ENCODE measurements at places on chromosomes 3 and 15.

GRCh38 chr15:32867313-32867626 is 149.5 kb downstream of the GREM1 start:
- DNase-seq, result no peak

- no peak for DNase-seq
These were observed 10.9 kb downstream of the MYL3 start for GRCh38 chr3:46852334-46852720.

DNA sequence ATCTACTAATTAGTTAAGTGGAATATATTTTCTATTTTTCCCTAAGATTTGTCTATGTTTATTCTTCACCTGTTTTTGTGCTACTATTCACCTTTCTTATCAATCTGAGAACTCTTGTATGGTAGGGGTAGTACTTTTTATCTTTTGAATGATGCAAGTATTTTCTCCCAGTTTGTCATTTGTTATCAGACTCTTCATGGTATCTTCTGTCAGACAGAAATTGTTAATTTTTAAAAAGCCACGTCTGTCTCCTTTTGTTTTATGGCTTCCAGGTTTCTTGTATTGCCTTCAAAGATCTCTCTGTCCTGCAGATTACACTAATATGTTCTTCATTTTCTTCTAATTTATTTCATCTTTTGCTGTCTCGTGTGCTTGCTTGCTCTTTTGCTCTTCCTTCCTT is 184.3 kb downstream of the PCCB start:
- no peak for DNase-seq

- no peak for DNase-seq
These were observed 182.9 kb downstream of the IL5RA start for GRCh38 chr3:2927259-2927658.

DNA sequence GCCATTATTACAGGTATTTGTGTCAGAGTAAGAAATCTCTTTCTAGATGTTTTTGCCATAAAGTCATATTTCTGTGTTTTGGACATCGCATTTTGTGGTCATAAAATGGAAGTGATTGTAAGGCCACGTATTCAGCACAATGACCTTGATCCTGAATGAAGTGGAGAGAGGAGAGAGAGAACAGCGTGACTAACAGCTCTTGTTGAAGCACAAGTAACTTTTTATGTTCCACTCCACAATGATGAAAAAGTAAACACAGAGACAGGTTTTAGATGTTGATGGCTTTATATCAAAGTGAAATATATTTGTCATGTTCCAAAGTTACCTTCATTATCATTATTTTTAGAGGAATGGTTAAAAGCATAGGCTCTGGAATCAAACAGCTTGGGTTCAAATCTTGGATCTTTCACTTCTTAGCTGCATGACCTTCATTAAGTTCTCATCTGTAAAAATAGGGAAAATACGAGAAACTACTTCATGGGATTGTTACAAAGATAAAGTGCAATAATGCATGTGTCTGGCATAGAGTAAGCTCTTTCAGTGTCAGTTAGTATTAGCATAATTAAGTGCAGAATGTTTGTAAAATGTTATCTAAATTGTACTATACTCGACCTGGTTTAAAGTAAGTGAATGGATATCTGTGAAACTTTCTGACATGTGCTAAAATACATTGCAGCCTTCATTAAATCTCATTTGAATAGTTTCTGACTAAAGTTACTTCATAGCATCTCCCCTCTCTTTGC is 341.5 kb upstream of the DNAJC19 start:
- DNase-seq, result no peak

DNA sequence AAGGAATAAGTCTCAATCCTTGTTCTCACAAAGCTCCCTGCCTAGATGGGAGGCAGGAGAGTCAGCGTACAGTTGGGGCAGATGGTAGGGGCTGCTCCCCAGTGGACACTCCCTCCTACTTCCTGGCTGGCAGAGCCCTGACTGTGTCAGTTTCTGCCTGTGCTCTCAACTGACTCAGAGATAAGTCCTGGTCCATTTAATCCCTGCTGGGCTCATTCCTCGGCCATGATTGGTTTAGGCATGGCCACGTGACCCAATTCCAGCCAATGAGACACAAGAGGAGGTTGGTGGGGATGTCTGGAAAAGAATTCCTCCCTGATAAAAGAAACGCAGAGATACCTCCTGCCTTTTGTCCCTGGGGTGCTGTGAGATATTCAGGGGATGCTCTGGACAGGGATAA is 118.1 kb upstream of the SLC6A11 start:
- no peak for DNase-seq

- no peak for DNase-seq
These were observed 213.2 kb downstream of the XXYLT1 start for GRCh38 chr3:195057716-195058115.

GRCh38 chr3:156038869-156039268 is 81.5 kb upstream of the KCNAB1 start:
- no peak for DNase-seq

DNA sequence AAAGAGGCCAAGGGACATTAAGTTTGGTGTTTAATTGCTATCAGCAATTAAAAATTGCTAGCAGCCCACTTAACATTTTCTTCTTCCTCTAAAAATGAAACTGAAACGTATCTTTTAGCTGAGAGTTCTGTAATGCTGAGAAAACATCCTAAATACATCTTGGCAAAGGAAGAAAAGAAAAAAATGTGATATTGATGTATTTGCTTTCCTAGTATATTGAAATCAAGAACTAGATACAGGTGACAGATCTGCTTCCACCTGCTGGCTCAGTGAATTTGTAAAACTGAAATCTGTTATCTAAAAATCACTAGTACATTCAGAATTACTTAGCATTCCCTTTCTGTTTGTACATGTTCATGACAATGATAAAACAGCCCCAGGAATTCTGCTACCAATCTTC is 283.2 kb downstream of the ZBTB20 start:
- no peak for DNase-seq

DNA sequence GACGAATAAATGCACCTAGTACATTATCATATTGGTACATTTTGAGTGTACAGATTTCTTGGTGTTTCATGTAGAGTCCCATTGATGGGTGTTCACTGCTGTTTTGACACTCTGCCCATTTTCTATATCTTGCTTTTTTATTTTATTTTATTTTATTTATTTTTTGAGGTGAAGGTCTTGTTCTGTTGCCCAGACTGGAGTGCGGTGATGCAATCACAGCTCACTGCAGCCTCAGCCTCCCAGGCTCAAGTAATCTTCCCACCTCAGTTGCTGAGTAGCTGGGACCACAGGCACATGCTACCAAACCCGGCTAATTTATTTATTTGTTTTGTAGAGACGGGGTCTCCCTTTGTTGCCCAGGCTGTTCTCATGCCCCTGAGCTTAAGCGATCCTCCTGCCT is 44.2 kb downstream of the DNAJC13 start:
- no peak for DNase-seq

GRCh38 chr15:71219645-71220044 is 104.4 kb downstream of the THSD4 start:
- DNase-seq, result no peak

DNA sequence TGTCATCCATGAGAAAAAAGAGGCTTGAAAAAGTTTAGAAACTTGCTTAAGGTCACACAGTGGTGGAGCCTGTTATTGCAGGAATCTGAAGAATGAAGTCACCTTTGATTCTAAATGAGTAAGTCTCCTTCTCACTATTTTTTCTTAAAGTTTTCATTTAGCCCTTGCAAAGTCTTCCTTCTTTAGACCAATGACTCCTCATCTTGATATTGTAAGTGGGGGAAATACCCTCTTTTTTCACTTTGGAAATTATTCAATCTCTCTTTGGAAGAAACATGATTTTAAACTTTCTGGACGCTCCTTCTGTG is 787 bp upstream of the SLMAP start:
- no peak for DNase-seq

DNA sequence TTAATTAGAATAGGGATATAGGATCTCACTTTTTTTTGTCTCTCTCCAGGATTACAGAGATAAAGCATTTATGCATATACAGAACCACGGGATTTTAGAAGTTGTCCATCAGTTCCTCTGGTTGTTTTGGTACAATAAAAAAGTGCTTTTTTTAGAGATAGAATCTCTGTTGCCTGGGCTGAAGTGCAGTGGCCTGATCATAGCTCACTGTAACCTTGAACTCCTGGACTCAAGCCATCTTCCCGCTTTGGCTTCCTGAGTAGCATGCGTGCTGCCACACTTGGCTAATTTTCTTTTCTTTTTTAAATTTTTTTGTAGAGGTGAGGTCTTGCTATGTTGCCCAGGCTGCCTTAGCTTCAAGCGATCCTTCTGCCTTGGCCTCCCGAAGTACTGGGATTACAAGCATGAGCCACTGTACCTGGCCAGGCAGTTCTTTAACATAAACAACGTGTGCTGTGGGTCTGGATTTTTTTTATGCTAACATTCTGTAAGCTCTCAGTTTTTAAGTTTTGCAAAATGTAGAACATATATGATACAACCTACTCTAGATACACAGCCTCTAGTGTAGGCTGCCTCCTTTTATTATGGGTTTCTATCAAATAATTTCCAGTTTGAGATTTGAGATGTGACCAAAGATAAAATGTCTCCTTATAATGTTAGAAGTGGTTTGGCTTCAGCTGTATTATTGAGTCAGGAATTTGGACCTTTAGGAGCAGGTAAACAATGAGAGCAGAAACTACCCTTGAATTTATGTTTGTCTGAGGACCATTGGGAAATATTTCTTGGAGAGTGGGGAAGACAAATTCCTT is 57.4 kb upstream of the ULK4 start:
- DNase-seq, result no peak

- no peak for DNase-seq
These were observed 36.3 kb downstream of the NGRN start for GRCh38 chr15:90301707-90302300.

DNA sequence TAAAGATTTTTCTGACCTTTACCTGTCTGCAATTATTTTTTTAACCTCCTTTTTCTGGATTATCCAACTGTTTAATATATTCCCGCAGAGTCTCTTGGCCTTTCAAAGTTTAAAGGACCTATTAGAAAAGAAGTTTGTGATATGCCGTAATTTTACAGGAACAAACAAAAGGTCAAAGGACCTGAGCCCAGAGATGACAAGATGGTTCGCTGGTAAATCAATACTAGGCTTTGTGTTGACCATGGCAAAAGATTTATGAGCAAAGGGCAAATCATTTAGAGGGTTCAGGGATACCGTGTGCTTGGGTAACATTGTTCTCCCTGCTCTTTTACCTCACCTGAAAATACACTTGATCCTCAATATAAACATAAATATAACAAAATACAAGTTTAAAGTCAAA is 923.5 kb downstream of the ROBO1 start:
- DNase-seq, result no peak

DNA sequence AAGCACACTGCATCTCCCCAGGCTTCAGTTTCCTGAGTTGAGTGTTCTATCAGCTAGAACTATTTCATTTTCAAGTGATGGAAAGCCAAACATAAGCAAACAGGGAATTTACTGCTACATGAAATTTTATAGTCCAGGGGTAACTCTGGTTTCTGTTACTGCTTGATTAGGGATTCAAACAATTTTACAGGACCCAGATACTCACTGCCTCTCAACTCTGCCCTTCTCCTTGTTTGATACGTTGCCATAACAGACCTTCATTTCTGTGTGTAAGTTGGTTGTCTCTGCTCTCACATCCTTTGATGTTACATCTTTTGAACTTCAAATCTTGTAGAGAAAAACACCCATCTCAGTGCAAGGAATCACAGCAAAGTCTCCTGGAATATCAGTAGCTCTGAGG is 572.7 kb downstream of the UNC13C start:
- DNase-seq, result no peak

DNA sequence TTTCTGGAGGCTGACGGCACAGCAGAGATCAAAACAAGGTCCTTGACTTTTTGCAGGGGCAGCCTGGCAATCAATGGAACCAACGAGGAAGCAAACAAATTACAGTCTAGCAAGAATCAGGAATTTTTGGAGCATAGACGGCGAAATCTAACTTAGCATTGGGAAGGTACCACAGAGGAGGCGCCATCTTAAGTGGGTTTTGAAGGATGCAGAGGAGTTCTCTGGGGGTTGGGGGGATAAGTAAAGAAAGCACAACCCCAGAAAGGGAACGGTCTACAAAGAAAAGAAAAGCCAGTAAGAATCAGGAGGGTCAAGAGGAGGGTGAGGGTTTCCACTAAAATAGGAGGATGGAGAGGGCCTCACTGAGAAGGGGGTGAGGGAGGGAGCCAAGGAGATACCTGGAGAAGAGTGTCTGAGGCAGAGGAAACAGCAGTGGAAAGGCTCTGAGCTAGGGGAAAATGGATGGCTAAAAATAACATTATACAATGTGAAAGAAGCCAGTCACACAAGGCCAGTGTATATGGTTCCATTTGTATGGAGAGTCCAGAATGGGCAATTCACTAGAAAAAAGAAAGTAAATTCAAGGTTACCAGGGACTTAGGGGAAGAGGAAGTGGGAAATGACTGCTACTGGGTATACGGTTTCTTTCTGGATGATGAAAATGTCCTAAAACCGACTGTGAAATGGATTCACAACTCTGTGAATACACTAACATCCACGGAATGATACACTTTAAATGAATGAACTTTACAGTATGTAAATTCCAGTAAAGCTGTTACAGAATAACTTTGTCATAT is 25.2 kb upstream of the IQSEC1 start:
- no peak for DNase-seq

- no peak for DNase-seq
These were observed 39.6 kb downstream of the VGLL3 start for GRCh38 chr3:86951322-86951721.

GRCh38 chr15:94417501-94418293 is 186.3 kb downstream of the MCTP2 start:
- DNase-seq, result no peak

DNA sequence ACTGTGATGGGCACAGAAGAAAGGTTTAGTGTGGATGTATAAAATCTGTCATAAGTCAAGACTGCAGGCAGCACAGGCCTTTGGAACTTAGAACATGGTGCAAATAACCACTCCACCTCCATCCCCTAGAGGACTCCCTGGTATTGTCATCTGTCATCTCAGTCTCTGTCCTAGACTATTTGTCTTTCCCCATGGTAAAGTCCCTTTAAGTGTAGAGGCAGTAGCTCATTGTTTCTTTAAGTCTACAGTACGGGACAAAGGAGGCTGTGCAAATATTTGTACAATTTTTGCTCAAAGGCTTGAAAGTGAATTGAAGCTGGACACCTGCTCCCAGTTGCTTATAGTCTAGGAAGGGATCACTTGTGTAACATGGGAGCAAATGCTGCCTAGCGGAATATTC is 3.2 kb upstream of the PXYLP1 start:
- no peak for DNase-seq

- no peak for DNase-seq
These were observed 34.2 kb upstream of the SYN2 start for GRCh38 chr3:11969986-11970385.

DNA sequence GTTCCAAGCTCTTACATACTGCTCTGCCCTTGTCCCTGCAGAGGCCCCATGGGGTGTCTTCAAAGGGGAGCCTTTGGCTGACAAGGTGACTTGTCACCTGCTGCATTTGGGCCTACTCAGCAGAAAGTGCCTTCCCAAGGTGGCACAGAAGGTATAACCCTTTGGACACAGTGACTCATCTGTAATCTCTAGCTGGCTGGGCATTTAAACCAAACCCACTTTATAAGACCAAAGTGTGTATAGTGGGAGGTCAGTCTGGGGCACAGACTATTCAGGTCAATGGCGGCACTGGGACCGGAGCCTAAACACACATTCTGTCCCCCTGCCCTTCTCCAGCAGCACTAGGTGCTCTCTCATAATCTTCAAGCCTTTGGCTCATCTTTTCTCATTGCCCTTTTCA is 35.1 kb downstream of the GJD2 start:
- DNase-seq, result no peak

GRCh38 chr15:76336254-76337058 is at the start of gene ISL2:
Gene ISL2, plus strand, starts transcription at chr15:76336773. Its CDS starts 111 bp downstream, at chr15:76336884.
- no peak for DNase-seq

GRCh38 chr3:106740116-106740515 is 637.1 kb upstream of the CCDC54 start:
- no peak for DNase-seq
